ENCODE measurements at places on chromosomes 5 and 9. TPM values are rescaled to one million over a fixed set of nuclear protein-coding genes. Genes with fewer than 3 reads are reported as not detected.

DNA sequence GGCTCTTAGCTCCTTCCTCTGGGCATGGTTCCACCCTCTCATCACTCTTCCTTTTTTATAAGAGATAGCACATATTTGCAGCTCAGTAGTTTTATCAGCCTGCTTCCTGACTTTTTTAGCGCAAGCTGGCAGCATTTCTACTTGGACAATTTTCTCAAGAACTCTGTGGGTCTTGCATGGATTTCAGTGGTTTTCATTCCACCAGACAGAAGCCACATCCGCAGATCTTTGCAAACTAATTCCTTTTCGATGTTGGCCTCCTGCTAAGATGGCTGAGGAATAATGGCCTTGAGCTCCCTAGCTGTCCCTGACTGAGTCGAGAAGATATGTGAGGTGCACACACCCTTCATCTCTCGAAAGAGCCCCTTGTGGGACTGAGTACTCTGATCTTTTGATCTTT lies 49.5 kb downstream of the GALNT12 start:
- H3K36me3 ChIP-seq, result no peaks in the 10 kb centered on the region
- H3K27ac ChIP-seq, result no peak overlapping the region
- DNase-seq, result no peak
- no peak overlapping the region for H3K4me3 ChIP-seq
- H3K27me3 ChIP-seq, result no peaks in the 10 kb centered on the region

GRCh38 chr5:122999947-123000563 lies 36.5 kb downstream of the PPIC start:
- no peaks in the 10 kb centered on the region for H3K36me3 ChIP-seq
- H3K4me1 ChIP-seq, result no peaks in the 10 kb centered on the region
- no peaks in the 10 kb centered on the region for H3K27me3 ChIP-seq
- no peak overlapping the region for H3K27ac ChIP-seq
- no peak overlapping the region for H3K4me3 ChIP-seq
- DNase-seq, result no peak

DNA sequence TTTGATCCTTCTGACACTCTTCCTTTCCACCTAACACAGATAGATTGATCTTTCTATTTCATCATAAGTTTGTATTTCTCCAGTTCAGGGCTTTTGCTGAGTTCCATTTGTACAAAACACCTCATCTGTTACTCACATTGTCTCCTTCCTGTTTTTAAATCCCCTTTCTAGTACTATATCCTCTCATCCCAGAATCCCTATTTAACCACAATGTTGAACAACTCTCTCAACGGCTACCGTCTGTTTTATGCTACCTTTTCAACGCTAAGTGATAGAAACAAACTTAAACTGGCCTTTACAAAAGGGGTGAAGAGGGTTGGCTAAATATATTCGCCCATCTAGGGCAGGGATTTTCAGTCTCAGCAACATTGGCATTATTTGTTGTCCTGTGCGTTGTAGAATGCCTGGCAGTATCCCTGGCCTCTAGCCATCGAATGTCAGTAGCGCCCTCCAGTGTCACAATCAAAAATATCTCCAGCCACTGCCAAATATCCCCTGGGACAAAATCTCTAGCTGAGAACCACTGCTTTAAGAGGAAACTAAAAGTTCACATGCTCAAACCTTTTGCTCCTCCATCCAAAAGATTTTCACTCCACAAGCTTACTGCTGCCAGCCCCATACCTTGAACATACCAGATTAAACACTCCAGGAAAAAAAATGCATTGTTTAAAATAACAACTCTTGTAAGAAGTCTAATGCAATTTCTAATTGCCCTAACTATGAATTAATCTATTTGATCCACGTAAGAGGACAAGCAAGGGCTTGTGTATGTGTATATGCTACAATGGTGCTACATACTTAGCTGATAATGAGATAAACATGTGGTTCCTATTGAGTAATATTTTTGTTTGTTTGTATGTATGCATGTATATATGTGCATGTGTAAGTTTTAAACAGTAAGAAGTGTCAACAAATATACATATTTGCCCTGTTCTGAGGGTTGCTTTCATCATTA lies 344.0 kb downstream of the PTPRD start:
- no peaks in the 10 kb centered on the region for H3K36me3 ChIP-seq
- H3K27ac ChIP-seq, result no peak overlapping the region
- H3K4me3 ChIP-seq, result no peak overlapping the region
- H3K4me1 ChIP-seq, result no peaks in the 10 kb centered on the region
- no peak for DNase-seq

GRCh38 chr5:65113771-65114170 lies 345.0 kb downstream of the CWC27 start:
- no peaks in the 10 kb centered on the region for H3K27me3 ChIP-seq
- H3K4me1 ChIP-seq, result no peaks in the 10 kb centered on the region
- H3K27ac ChIP-seq, result no peak overlapping the region

- no peaks in the 10 kb centered on the region for H3K4me1 ChIP-seq
- no peaks in the 10 kb centered on the region for H3K36me3 ChIP-seq
- no peak overlapping the region for H3K4me3 ChIP-seq
- no peak for DNase-seq
These were observed 23.0 kb downstream of the TMOD1 start for GRCh38 chr9:97524424-97524823.

DNA sequence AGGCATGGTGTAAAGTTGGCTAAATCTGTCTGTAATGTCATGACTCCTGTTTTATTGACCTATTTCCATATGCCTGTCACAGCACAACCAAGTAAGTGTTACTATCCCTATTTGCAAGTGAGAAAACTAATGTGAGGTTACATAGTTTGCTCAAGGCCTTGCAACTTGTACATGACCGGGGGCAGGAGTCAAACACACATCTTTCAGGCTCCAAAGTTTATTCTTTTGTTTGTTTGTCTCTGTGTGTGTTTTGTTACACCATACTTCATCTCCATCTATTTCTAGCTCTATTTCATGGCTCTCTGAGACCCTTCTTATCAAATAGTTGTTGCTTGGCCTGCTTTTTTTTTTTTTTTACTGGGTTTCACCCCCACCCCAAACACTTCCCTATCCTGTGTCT lies 70.2 kb downstream of the CMYA5 start:
- no peak for DNase-seq
- no peaks in the 10 kb centered on the region for H3K4me1 ChIP-seq
- H3K27ac ChIP-seq, result no peak overlapping the region
- no peaks in the 10 kb centered on the region for H3K27me3 ChIP-seq

GRCh38 chr5:169022718-169023117 lies 278.2 kb downstream of the SLIT3 start:
- DNase-seq, result no peak
- no peaks in the 10 kb centered on the region for H3K36me3 ChIP-seq
- H3K27ac ChIP-seq, result no peak overlapping the region
- no peaks in the 10 kb centered on the region for H3K27me3 ChIP-seq
- H3K4me3 ChIP-seq, result no peak overlapping the region
- H3K4me1 ChIP-seq, result no peaks in the 10 kb centered on the region

The ENTREP1 gene
- total RNA-seq, result 0.20 TPM

Data from CD4-positive, alpha-beta memory T cell (primary cell).